RPMI8226 (cell line): ENCODE measurements at places on chromosomes 2 and 18.

DNA sequence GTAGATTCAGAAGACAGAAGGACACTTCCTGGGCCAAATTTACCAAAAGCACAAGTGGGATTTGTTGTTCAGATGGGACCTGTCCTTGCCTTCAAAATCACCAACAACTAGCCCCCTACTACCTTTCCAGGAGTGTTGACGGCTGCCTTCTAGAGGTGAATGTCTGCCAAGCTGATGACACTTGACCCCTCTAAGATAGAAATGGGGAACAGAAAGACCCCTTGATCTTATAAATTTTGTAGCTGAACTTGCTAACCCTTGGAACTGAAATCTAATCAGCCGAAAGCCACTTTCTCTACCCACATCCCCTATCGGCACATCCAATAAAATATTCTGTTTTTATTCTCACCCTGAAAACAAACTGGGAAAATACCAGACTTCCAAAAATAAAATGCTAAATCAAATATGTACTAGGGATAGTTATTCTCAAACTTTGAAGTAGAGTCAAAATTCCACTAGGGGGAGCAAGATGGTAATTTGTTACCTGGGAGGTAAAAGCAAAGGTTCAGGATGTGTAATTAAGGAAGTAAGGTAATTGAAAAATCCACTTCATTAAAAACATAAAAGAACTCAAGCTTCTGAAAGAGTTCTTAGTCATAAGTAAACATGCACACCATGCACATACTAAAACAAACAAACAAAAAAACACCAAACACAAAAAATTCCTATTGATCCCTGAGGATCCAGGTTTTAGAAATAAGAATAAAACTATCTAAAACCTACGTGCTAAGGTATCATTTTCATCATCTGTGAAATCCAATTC is 119.2 kb downstream of the ANKRD44 start:
- DNase-seq = peak; percentile 74

- DNase-seq = no peak
These were observed 102.8 kb downstream of the ZNF385B start for GRCh38 chr2:179758636-179759035.

DNA sequence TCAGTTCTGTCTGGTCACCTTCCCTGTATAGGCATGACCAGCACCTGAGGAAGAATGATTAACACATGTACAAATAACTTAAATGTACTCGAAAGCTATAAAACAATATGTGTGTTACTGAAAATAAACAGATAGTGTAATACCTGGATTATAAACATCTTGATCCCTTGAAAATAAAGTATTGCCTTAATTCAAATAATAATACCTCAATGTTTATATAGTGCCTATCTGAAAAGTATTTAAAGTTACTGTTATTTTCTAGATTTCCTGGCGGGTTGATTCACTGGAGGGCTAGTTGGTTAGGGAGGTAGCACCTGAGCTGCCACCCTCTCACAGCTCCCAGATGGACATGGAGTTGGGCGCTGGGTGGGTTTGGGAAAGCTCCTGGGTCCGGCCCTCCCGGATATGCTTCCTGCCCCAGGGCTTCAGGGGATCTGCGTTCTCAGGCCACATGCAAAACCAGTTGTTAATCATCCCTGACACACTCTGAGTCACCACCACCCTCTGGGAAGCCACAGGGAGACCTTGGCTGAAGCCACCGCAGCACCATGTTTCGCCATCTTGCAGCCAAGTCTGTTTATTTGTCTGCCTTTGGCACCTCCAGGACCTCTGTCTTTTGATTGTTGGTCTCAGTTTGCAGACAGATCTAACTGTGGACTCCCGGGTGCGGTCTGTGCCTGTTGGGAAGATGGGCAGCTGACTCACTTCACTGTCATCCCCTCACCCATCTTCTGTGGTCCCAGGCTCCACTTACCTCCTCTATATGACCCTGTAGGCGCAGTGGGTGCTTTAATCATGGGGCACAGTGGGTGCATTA is 35.3 kb downstream of the RAB31 start:
- DNase-seq = no peak

GRCh38 chr2:135773917-135774316 is 32.3 kb downstream of the UBXN4 start:
- no peak for DNase-seq

DNA sequence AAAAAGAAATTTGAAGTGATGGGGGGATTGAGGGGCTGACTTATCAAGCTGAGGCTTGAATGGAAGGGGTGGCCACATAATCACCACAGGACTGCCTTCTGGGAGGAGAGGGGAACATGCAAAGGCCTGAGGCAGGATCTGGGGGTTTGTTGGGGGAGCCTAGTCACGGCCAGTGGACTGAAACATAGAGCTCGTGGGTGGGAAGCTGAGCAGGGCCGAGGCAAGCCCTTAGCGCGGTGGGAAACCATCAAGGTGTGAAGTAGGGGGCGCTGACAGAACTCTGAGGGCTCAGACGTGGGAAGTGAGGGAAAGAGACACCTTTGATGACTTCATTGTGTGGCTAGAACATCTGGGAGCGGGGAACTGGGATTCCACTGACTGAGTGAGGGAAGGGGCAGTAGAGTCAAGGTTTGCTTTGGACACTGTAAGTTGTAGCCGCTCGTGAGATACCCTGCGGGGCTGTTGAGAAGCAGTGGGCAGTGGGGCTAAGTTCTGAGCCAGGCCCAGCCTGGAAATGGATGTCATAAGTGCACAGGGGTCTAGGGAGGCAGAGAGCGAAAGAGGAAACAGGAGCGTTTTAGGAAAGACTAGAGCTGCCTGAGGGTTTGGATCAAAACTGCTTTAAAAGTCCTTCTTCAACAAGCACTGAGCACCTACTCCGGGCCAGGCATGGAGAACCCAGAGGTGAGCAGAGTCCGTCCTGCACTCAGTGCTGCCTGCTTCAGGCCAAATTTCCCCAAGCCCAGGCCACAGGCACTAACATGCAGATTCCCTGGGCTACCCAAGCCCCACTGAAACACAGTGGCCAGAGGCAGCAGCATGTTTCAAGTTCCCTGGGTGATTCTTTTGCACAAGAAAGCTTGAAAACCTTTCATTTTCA is 686 bp upstream of the SNORC start:
- DNase-seq = no peak

- no peak for DNase-seq
These were observed 513.8 kb upstream of the POU3F3 start for GRCh38 chr2:104340162-104340561.

- no peak for DNase-seq
These were observed 104.6 kb upstream of the CHRNA1 start for GRCh38 chr2:174868878-174869277.

- DNase-seq = no peak
These were observed 56.1 kb downstream of the CNTNAP5 start for GRCh38 chr2:124081154-124081716.

DNA sequence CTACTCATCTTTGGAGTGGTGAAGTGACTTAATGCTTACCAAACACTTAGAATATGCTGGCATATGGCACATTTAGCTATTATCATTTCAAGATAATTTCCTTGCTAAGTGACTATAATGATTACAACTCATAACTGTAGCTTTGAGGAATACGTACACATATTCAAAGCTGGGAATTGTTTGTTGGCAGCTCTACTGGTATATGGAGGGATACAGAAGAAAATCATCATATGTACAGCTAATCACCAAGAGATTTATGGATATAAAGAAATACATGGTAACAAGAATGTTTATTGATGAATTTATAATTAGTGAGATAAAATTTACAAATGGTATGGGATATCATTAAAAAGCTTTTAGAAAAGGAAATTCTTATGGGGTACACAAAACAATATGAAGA is 207.2 kb downstream of the GALNT13 start:
- DNase-seq = no peak

- DNase-seq = no peak
These were observed 94.4 kb upstream of the RBBP8 start for GRCh38 chr18:22838639-22839277.

- no peak for DNase-seq
These were observed 1.7 kb upstream of the PROC start for GRCh38 chr2:127416506-127417001.

- DNase-seq = no peak
These were observed 504.9 kb upstream of the SOX11 start for GRCh38 chr2:5187283-5187682.

DNA sequence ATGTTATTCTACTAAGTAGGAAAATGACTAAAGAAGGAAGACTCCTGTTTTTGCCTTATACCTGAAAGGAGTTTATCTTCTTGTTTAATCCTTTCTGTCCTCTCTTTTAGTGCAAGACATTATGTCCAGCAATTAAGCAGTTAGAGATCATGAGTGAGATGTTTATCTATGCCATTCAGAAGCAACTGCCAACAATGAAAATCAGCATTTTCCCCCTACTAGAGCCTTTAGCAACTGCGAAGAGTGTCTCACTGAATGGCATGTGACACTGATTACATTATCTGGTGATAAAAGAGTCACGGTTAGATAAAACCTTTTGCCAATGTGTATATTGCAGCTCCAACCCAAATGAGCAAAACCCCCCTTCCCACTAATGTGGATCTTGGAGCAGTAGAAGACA is 357.7 kb upstream of the SYT4 start:
- DNase-seq = no peak

- DNase-seq = no peak
These were observed 56.0 kb downstream of the LIPG start for GRCh38 chr18:49617865-49618264.

GRCh38 chr2:16406496-16407289 is 258.9 kb downstream of the CYRIA start:
- no peak for DNase-seq

DNA sequence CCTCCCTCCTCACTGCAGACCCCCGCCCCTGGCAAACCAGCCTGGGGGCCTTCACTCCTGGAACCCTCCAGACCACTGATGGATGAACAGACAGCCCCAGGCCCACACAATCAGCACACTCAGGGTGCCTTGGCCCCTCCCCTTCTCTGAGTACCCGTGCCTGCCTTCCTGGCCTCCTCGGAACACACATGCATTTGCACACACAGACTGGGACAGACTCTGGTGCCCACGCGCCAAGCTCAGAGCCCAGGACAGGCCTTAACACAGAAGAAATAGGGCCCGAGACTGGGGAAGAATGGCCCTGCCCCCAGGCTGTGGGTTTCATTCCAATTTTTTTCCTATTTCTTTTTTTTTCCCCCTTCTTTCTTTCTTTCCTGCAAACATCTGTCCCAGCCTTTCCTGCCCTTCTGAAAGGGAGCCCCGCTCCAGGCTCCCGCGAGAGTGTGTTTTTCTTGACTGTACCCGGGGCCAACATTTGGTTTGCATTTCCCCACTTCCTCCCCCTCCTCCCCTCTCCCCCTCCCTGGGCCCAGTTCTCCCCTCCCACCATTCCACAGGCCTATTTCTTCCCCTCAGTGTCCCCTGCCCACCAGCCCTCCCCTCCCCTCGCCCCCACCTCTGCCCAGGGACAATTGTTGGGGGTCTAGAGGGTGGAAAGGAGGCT is 618 bp upstream of the TNS1 start:
- DNase-seq = no peak

GRCh38 chr2:28661589-28662001 is 90.0 kb upstream of the PPP1CB start:
- DNase-seq = no peak

DNA sequence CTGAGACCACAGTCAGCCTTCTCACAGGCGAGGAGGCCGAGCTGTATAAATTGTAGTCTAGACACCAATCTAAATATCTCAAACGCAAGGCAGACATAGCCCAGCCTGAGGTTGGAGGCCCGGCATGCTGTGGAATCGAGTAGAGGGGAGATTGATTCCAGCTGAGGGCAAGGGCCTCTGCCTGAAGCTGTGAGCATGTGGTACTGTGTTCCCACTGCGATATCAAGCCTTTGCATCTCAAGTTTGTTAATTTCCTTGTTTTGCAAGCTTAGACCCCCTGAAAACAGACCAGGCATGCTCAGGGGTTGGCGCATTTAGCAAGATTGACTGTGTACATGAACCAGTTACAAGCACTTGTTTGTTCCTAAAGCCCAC is 65.1 kb upstream of the FOSL2 start:
- no peak for DNase-seq

GRCh38 chr2:224206816-224207215 is 167.7 kb upstream of the SERPINE2 start:
- DNase-seq = no peak

GRCh38 chr2:148966438-148966758 is 72.1 kb upstream of the LYPD6B start:
- DNase-seq = no peak

DNA sequence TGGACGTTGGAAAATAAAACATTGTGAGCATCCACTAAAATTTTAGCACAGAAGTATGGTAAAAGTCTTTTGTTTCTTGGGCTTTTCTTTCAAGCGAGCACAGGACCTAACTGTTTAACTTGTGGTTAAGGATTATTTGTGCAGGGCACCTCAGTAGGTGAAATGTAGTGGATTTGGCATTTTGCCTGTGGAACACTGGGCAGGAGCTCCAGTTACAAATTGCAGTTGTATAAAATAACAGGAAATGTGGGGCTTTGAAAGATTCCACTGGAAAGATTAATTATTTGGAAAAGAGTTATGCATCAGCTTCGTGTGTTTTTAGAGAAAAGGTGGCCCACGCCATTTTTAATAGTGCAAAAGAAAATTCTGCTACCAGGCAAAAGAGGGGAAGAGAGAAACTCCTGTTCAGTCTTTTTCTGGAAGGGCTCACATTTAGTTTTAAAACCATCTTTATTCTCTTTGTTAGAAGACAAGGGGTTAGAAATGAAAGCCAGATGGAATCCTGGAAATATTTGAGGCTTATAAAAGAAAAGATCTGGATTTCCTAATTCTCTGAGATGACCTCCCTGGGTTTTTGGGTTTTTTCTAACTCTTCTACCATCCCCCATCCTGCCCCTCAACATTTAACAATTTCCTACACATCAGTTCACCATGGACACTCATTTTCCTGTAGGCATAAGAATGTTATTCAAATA is 144.3 kb upstream of the SERTAD2 start:
- DNase-seq = no peak

DNA sequence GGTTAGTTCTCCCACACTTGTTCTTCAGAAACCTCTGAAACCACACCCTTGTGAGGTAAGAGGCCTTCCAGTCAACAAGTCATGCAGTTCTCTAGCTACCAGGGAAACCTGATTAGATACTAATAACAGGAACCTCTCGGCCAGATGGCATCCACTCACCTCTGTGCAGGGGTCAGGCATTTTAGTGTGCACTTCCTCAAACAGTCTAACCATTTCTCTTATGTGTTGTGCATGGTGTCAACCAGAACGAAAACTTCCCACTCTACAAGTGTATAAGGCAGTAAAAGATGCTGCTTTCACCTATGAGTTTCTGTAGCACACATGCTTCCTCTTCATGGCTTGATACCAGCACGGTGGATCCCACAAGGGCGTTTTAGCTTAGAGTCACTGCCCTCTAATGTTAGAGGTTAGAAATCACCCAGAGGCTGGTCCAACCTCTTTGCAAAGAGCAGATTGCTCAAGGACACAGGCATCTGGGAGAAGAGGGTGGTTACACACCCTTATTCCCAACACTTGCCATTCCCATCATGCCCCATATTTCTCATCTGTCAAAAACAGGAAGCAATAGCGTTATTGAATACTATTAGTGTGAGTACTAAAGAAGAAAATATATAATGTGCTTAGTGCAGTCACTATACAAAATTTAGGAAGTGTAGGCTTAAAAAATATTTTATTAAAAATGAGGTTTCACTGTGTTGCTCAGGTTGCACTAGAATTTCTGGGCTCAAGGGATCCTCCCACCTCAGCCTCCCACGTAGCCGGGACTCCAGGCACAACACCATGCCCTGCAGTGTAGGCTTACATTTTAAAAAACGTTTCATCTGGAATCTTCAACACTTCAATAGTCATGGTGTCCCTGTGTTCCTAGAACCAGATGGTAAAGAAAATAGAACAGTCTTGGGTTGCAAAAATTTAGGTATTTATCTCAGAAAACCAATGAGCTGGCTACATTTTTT is 34.5 kb upstream of the RAB31 start:
- peak; percentile 73 for DNase-seq

- no peak for DNase-seq
These were observed 6.4 kb downstream of the ERLEC1 start for GRCh38 chr2:53793261-53793660.

- DNase-seq = no peak
These were observed 10.7 kb downstream of the MRPL44 start for GRCh38 chr2:223967981-223968380.
